ENCODE measurements at places on chromosomes 5 and 9. TPM values are rescaled to one million over a fixed set of nuclear protein-coding genes. Genes with fewer than 3 reads are reported as not detected.

DNA sequence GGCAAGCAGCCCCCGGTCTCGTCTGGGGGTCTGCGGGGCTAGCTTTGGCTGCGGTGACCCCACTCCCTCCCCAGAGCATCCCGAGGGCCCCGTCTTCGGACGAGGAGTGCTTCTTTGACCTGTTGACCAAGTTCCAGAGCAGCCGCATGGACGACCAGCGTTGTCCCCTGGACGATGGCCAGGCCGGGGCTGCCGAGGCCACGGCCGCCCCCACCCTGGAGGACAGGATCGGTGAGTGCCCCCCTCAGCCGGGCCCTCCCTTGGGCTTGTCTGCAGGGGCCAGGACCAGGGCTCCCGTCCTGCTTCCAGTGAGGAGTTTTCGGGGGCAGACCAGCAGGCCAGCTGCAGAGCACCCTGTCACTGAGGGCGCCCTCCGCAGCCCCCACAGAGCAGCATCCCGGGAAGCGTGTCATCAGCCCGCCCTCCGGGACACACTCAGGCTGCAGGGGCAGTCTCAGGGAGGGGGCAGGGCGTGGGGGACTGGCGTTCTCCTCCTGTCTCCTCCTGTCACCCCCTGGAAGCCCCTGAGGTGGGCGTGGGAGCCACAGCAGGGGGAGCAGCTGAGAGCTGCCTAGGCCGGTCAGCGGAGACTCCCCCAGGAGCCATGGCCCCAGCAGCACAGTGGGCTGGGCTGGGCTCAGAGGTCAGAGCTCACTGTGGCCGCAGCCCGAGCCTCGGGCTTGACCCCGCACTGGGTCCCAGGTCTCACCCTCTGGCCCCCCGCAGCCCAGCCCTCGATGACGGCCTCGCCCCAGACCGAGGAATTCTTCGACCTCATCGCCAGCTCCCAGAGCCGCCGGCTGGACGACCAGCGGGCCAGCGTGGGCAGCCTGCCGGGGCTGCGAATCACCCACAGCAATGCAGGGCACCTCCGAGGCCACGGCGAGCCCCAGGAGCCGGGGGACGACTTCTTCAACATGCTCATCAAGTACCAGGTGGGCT, 7.7 kb downstream of the DNLZ start:
- H3K27me3 ChIP-seq, result no peaks in the 10 kb centered on the region
- H3K4me1 ChIP-seq, result peaks cover 8% of the 10 kb centered on the region
- peaks cover 20% of the 10 kb centered on the region for H3K36me3 ChIP-seq
- no peak overlapping the region for H3K4me3 ChIP-seq
- H3K27ac ChIP-seq, result no peak overlapping the region
- no peak for DNase-seq

- H3K4me1 ChIP-seq, result no peaks in the 10 kb centered on the region
- H3K27ac ChIP-seq, result no peak overlapping the region
- peaks cover 5% of the 10 kb centered on the region for H3K27me3 ChIP-seq
- DNase-seq, result peak; percentile 66
- no peaks in the 10 kb centered on the region for H3K36me3 ChIP-seq
Observed at GRCh38 chr5:854217-854616, 3.4 kb upstream of the ZDHHC11 start.

PAPPA gene
- total RNA-seq, result 86.9 TPM

LIX1 gene
- total RNA-seq, result not detected

FOXD1 gene
- total RNA-seq, result 17.0 TPM

- no peaks in the 10 kb centered on the region for H3K4me1 ChIP-seq
- H3K27me3 ChIP-seq, result no peaks in the 10 kb centered on the region
- no peak overlapping the region for H3K4me3 ChIP-seq
- no peak for DNase-seq
- no peaks in the 10 kb centered on the region for H3K36me3 ChIP-seq
- no peak overlapping the region for H3K27ac ChIP-seq
Observed at GRCh38 chr5:2311851-2312250, 429.1 kb upstream of the IRX4 start.

TAF11L12 gene
- total RNA-seq, result 0.29 TPM

CCNO gene
- total RNA-seq, result 1.4 TPM

ARID3C gene
- not detected for total RNA-seq

All from osteoblast (primary cell).